NCI-H2081 (cell line): ENCODE measurements at places on chromosomes 6 and 20.

GRCh38 chr6:169131390-169131789 is 122.3 kb downstream of the THBS2 start:
- DNase-seq: no peak

- DNase-seq: no peak
These were observed 30.4 kb upstream of the AHI1 start for GRCh38 chr6:135527960-135528249.

DNA sequence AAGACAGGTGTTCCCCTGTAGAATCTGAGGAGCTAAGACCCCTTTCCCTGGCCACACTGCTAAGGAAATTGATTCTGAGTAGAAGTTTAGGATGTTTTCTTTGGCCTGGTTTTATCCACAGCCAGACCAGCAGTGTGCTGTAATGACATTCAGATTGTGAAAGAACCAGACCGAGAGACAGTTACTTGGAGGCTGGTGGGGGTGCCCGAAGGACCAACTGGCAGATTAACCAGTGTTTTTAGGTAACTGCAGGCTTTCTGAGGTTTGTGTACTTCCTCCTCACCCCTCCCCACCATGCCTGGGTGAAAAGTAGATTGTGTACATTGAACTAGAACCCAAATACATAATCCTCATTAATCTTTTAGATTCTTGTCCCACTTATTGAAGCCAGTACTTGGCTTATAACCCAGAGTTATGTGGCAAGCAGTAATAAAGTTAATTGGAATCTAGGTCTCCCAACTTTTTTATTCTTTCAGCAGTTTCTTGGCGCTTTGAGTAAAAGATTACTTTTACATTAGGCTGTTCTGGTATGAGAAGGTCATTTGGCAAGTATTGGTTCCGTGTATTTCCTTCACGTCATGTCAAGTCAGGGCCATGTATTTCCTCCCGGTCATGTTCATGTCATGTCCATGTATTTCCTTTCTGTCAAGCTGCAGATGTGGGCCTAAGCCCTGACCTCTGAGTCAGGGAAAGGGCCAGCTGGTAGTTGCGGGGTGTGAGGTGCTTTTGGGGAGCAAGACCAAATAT is 93.7 kb downstream of the TCP11 start:
- DNase-seq: no peak

GRCh38 chr6:88062376-88062775 is 14.7 kb downstream of the SPACA1 start:
- DNase-seq: no peak

DNA sequence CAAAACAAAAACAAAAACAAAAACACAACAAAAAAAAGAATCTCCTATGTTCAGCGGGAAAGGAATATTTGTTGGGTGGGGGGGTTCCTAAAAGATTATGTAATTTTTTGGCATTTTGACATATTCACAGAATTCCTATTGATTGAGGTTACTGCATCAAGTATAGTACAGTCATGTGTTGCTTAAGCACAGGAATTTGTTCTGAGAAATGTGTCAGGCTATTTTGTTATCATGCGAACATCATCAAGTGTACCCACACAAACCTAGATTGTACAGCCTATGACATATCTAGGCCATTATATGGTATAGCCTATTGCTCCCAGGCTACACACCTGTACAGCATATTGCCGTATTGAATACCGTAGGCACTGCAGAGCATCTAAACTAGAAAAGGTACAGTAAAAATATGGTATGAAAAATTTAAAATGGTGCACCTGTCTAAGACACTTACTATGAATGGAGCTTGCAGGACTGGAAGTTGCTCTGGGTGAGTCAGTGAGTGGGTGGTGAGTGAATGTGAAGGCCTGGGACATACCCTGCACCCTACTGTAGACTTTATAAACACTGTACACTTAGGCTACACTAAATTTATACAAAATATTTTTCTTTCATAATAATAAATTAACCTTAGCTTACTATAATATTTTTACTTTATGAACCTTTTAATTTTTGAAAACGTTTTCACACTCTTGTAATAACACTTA is 110.6 kb downstream of the CDKAL1 start:
- no peak for DNase-seq

GRCh38 chr6:115540077-115540869 is 520.4 kb downstream of the FRK start:
- DNase-seq: no peak

GRCh38 chr20:48791666-48792071 is 36.1 kb downstream of the PREX1 start:
- DNase-seq: no peak
